ENCODE measurements at places on chromosomes 1 and 21. TPM values are rescaled to one million over a fixed set of nuclear protein-coding genes. Genes with fewer than 3 reads are reported as not detected.

- DNase-seq: no peak
Measured at GRCh38 chr1:81921851-81922462, 121.2 kb downstream of the ADGRL2 start.

DNA sequence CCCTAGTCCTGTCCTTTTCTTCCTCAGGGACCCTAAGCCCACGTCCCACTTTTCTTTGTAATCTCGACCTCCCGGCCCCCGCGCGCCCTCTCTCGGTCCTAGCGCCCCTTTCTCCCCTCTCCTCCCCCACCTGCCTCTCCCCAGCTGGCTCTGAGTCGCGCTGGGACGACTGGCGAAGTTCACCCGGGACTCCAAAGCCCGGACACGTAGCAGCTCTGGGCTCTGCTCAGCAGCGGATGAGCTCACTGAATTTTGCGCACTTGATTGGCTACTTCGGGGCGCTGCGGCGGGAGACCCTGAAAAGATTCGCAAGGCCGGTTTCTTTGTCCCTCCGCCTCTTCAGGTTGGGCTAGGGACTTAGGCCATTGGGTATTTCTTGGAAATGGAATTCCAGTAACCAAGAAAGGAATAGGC is 16.3 kb upstream of the ACKR1 start:
- DNase-seq: peak; percentile 76

DNA sequence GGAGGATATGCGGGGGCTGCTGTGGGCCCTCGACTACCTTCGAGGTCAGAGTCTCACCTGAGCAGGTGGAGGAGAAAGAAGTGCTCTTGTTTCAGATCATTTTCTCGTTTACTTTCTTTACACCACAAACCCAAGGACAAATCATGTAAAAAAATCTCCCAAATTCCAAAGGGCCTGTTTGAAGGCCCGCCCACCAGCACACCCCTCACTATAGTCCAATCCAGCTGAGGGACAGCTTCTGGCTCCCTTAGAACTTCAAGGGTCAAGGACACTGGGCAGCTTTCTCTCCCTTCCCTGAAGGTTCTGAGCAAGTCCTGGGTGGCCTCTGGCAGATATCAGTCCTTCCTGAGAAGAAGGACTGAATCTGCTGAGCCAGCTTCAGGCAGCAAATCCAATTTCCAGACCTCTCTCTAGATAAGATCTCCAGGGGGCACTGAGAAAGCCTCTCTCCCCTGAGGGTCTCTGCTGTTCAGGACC is 5.5 kb downstream of the STK40 start:
- DNase-seq: no peak

- DNase-seq: no peak
Measured at GRCh38 chr21:29677326-29677725, 262.5 kb downstream of the GRIK1 start.

GRCh38 chr1:199040076-199040905 is 401.5 kb downstream of the PTPRC start:
- no peak for DNase-seq

DNA sequence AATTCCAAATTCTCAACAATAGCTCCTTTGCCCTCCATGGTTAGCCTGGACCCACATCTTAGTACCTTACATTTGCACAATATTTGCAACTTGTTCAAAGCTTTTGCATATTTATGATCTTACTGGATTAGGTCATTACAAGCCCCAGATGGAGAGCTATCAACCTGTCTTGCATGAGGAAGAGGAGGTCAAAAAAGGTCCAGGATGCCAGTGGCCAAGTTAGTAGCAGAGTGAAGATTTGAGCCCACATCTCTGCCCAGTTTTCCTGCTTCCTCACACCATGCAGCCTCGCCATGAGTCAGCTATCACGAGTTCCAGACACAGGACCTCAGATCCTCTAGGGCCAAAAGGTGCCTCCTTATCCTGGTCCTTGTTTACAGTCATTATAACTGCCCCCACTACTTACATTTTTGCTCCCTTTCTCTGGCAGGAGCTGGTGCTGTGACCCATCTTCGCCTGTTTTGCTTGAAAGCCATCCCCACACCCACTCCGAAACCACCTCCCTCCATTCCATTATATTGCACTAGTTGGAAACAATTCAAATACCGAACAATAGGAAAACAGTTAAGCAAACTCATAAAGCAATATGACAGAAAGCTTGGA is 5.0 kb upstream of the AHCYL1 start:
- peak; percentile 49 for DNase-seq

DNA sequence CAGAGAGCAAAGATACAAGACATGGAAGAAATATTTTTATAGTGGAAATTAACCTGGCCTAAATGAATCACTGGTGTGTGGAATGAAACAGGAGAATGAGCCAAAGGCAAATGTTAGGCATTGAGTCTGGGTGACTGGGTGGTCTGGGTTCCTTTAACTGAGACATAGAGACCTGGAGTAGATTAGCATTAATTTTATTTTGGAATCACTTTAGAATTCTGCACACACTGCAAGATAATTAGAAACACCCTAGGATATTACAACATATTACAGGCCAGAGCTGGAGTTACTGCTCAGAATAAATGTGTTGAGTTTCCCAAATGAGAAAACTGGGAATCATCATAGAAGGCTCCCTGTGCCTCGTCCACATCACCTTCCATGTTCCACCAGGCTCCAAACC is 85.5 kb downstream of the PLPPR5 start:
- DNase-seq: no peak

DNA sequence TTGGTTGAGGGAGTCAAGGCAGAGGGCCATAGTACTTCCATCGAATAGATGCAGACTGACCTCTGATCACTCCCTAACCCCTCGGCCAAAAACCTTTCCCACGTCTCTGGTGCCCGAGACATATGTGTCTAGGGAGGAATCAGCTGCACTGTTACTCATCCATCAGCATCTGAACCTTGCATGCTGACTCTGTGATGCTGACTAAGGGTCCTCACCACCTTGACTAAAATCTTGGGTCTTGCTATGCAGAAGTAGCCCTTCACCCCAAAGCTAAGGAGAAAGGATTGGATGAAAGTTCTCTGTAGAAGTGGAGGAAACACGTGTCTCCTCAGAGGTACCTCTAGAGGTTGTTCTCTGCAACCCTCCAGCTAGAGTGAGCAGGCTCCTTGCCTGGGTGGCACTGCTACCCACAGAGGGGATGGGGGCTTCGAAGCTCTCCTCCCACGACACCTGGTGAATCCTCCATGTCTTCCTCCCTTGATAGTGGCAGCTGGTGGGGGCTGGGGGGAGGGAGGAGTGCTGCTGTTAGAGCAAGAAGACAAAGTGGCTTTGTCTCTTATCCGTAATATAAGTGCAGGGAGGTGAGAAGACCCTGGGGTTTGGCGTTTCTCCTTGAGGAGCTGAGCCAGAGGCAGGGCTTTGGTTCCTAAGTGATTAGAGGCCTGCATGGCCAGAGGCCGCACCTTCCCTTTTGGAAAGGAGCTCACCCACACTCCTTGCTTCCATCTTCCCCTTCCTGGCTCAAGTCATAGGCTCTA is 45.1 kb downstream of the ATP2B4 start:
- DNase-seq: no peak

DNA sequence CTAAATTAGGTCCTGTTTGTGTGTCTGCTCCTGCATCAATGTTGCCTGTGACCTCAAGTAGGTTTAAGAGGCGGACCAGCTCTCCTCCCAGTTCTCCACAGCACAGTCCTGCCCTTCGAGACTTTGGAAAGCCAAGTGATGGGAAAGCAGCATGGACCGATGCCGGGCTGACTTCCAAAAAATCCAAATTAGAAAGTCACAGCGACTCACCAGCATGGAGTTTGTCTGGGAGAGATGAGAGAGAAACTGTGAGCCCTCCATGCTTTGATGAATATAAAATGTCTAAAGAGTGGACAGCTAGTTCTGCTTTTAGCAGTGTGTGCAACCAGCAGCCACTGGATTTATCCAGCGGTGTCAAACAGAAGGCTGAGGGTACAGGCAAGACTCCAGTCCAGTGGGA is 79.9 kb downstream of the PRDM2 start:
- no peak for DNase-seq

DNA sequence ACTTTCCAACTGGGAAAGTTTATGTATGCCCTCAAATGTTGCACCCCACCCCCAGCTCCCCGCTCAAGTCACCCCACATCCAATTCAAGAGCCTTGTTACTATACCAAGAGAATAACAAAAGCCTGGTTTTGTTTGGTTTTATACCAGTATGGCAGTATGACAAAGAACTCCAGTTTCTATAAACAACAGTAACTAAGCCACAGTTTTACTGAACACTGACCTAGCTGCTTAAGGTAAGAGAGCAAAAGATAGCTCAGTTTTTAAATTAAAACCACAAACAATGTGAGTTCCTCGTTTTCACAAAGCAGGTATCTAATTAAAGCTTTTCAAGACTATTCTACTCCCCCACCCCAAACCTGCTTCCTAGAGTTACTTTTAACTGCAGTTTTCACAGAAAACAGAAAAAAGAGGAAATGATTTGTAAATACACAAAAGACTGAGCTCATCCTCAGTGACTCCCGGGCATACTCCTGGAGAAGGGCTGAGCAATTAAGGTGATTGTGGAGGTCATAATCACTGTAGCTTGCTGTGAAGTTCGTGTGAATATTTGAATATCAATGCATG is 59.3 kb upstream of the LHX8 start:
- no peak for DNase-seq

DNA sequence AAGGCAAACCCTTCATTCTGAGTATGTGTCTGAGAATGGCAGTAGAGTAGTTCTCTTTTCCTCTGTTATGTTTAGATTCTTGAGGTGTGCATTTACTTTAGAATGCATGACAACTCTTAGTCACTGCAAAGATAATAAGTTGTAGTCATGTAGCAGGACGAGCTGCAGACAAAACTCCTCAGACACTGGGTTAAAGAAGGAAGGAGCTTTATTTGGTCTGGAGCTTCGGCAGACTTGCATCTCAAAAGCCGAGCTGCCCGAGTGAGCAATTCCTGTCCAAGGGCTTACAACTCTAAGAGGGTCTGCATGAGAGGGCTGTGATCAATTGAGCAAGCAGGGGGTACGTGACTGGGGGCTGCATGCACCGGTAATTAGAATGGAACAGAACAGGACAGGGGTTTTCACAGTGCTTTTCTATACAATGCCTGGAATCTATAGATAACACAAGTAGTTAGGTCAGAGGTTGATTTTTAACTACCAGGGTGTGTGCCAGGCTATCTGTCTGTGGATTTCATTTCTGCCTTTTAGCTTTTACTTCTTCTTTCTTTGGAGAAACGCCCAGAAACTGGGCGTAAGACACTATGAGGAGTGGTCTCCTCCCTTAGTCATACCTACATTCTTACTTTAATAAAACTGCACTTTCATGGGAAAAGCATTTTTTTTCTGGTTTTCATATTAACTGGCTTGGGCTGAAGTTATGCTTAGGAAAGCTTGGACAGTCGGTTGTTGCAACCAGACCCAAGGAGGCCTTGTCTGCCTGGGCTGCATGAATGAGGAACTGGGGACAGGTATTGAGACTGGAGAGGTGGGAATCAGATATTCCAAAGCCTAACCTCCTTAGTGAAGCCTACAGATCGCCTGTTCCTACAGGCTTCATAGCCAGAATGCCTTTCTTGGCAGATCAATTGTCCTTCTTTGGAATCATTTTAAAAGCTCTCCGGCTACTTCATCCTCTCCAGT is 115.1 kb downstream of the RHOU start:
- DNase-seq: no peak

DNA sequence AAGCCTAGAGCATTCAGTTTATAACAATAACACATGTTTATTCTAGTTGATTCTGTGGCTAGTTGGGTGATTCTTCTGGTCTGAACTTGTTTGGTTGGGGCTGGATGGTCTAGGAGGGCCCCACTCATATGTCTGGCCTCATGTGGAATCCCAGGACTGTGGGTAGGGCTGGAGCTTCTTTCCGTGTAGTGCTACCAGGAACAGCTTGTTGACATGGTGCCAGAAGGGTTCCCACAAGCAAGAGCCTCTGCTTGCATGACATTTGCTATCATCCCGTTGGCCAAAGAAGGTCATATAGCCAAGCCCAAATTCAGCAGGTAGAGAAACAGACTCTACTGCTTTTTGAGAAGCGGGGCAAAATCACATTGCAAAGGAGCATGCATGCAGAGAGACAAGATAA is 67.6 kb upstream of the PPP2R5A start:
- no peak for DNase-seq

- no peak for DNase-seq
Measured at GRCh38 chr1:202580619-202581018, 129.6 kb downstream of the SYT2 start.

GRCh38 chr1:215215846-215216245 is 133.3 kb downstream of the KCNK2 start:
- DNase-seq: no peak

DNA sequence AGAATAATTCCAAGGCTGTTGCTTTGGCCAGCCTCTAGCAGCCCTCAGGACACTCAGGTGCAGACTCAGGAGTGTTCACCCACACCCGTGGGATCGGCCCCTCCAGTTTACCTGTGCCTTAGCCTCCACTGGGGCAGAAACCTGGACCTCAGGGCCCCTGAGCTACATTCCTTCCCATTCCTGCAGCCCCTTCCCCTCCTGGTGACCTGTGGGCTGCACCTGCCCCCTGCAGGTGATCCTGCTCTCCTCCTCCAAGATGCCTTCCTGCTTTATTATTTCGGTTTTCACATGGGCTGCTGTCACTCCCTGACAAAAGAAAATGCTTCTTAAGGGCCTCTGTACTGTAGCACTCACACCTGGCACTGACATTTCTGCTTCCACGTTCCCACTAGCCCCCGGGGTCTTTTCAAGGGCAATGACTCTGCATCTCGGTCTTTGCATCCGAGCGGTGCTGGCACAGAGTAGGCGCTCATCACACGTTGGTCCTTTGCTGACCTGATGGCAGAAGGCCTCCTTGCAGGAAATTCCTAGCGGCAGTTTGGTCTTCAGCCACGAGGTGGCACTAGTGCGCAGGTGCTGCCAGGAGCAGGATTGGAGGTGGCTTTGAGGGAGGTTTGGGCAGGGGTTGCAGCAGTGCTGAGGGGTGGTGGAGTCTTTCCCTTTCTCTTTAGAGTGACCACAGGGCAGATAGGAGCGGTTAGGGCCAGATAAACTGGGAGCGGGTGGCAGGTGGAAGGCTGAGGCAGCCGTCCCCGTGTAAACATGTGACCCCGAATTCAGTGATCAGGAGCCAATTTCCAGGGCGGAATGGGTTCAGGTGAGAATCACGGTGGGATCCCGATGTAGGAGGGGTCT is 25.3 kb upstream of the ETV3 start:
- peak; percentile 70 for DNase-seq

The HUNK gene
- 0.54 TPM for total RNA-seq

The MAP3K7CL gene
- 15.3 TPM for total RNA-seq

The AVPR1B gene
- not detected for total RNA-seq

The IVL gene
- total RNA-seq: not detected

The ACTRT2 gene
- total RNA-seq: not detected

The DNALI1 gene
- total RNA-seq: 1.2 TPM

The CD1E gene
- total RNA-seq: not detected

The SPATA21 gene
- not detected for total RNA-seq

The TFF2 gene
- not detected for total RNA-seq

The CD244 gene
- not detected for total RNA-seq

The LRRC38 gene
- 9.4 TPM for total RNA-seq

The OR2T35 gene
- total RNA-seq: not detected
